ENCODE measurements at places on chromosomes 13 and 19.

GRCh38 chr13:54232700-54233099, 1204.1 kb downstream of the OLFM4 start:
- DNase-seq: no peak

GRCh38 chr19:55484593-55485438, at the start of gene NAT14:
NAT14 (plus strand) TSS chr19:55485188; CDS start chr19:55485709, 521 bp downstream.
- DNase-seq: peak; percentile 86

DNA sequence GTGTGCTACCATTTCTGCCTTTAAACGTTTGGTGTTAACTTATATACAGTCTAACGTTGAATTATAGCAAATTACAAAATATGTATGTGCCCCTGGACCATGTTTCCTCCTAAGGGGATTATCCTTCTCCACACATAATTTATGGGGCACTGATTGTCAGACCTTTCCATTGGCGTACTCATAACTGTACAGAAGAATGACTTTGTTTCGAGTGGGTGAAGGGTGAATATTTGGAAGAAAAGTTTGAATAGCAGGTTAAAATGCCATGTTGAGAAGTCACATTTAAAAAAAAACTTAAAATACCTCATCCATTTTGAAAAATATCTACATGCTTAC, 58.8 kb downstream of the SLC10A2 start:
- DNase-seq: no peak

DNA sequence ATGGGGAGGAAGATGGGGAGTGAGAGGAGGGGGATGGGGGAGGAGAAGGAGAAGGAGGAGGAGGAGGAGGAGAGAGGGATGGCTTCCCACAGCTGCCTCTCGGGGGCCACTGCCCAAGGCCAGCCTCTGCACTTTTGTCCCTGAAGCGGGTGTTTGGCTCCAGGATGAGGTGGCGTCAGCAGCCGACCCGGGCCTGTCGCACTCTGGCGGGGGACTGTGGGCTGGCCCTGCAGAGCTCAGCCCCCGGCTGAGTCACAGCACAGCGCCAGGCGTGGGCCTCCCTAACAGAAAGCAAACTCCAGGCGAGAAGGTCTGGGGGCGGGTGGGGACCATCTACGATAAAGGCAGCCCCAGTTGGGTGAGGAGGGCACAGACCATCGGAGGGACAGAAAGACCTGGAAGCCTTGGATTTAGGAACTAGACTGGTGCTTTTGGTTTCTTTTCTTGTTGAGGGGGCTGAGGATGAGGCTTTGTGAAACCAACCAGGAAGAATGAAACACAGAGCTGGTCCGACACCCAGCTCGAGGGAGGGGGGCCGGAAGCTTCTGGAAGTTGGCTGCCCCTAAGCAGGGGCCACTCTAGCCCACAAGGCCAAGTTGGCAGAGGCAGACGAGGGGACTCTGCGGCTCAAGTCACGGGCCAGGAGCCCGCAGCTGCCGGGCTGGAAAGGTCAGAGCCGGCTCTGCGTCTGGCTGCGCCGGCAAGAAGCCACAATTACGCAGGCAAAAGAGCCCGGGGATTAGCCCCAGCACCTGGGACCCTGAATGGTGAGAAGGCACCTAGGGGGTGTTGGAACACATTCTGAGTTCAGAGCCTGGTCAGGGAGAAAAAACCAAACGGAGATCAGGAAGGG, 18.2 kb downstream of the LSM4 start:
- peak; percentile 87 for DNase-seq

DNA sequence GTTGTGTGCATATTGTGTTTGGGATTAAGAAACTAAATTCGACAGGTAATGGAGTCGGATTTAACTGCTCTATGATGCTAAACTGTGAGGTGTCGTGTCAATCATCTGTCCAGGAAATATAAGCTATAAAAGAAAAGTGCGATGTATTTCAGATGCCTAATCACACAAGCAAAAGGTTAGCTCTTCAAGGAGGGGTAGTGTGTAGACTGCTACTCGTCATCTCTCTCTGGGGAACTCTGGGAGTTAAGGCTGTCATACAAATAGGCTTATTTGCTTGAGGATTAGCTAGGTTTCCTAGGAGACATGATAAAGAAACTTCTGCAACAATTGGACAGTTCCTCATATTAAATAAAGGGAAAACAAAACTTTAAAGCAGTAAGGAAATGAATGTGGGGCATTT, 462.1 kb downstream of the OLFM4 start:
- no peak for DNase-seq

GRCh38 chr13:106382534-106382933, 152.9 kb downstream of the EFNB2 start:
- no peak for DNase-seq

DNA sequence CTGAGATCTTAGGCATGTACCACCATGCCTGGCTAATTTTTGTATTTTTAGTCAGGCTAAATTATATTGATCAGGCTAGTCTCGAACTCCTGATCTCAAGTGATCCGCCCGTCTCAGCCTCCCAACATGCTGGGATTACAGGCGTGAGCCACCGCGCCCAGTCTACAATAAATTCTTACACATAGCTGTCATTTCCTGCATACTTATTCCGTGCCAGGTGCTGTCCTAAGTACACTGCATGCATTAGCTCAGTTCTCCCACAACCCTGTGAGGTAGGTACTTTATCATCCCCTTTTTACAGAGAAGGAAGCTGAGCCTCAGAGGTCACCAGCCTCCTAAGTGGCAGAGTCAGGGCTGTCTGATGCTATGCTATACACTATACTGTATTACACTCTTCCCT, 7.2 kb upstream of the RHPN2 start:
- no peak for DNase-seq

- DNase-seq: no peak
These were observed 1526.9 kb downstream of the EFNB2 start for GRCh38 chr13:105008604-105009003.

GRCh38 chr13:50529154-50529882, 314.2 kb downstream of the DLEU7 start:
- peak; percentile 80 for DNase-seq

- no peak for DNase-seq
These were observed 253.8 kb downstream of the DLEU7 start for GRCh38 chr13:50589651-50590054.

DNA sequence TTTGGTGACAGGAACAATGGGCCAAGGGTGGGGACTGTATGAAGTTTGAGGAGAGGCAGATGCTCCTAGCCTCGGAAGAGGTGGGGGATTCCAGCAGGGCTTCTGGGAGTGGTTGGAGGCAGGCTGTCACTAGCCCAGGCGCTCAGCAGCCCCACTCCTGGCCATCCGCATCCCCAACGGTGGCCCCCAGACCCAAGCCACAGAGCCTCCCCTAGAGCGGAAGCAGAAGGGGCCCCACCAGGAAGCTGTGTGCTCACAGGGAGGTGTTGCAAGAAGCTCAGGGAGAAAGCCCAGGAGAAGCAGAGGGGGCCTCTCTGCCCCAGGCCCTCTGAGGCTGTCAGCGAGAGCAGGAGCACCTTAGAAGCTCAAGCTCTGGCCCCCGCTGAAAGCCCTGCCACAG, 8.3 kb downstream of the PRAM1 start:
- DNase-seq: no peak

DNA sequence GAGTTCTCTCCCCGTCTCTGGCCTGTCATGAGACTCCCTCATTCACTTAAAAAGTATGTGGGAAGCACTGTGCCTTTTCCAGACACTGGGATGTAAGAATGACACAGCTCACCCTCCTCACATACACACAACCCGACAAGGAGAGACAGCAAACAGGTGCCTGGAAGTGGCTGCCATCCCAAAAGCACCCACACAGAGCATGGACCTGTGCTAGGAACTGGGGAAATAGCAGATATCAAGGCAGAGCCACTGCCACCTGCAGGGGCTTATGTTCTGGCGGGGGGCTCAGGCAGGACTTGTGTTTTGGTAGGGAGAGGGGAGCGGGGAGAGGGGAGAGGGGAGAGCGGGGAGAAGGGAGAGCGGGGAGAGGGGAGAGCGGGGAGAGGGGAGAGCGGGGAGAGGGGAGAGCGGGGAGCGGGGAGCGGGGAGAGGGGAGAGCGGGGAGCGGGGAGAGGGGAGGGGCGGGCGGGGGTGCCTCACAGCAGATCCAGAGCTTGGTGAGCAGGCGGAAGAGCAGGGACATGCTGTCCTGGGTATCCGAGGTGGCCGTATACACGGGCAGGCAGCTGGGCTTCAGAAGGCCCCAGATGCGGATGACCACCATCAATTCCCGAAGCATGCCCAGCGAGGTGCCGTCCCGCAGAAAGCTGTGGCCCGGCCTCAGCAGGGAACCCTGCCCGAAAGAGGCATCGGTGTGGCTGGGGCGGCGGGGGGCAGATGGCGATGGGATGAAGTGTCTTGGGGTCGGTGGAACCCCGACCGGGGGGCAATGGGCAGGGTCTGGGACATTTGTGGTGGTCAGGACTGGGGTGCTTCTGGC, 12.2 kb downstream of the CFD start:
- peak; percentile 61 for DNase-seq

DNA sequence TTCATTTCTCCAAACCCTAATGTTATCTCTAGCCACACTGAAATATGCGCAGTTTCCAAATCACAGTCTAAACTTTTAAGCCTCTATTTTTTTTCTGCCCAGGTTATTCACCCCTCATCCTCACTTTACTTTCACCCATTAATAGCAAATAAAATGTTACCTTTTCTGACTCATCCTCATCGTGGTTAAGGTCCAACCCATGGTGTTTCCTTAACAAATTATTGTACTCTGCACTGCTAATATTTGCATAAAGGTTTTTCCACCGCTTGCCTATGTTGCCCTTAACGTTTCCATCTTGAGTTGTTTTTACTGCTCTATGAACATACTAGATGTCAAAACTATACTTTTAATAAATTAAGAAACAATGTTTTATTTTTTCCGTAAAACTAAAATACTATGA, 780.9 kb upstream of the KLHL1 start:
- no peak for DNase-seq

- no peak for DNase-seq
These were observed 190.6 kb upstream of the NBEA start for GRCh38 chr13:34751492-34751891.

DNA sequence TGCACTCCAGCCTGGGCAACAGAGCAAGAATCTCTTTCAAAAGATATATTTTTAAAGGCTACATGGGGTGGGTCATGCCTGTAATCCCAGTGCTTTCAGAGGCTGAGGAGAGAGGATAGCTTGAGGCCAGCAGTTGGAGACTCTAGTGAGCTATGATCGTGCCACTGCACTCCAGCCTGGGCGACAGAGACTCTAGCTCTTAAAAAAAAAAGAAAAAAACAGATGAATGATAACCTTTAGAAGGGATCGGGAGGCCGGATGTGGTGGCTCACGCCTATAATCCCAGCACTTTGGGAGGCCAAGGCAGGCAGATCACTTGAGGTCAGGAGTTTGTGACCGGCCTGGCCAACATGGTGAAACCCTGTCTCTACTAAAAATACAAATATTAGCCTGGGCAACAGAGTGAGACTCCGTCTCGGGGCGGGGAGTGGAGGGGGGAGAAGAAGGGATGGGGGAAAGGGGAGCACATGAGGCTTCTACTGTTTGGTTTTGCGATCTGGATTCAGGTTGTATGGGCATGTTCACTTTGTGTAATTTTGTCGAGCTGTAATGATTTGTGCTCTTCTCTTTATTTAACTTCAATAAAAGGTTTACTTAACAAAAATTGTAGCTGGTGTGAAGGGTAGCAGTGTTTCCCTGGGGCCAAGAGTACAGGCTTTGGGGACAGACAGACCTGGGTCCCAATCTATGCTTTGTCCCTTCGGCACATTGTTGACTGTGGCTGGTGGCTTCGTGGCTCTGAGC, 1.1 kb upstream of the PSMC4 start:
- DNase-seq: no peak

DNA sequence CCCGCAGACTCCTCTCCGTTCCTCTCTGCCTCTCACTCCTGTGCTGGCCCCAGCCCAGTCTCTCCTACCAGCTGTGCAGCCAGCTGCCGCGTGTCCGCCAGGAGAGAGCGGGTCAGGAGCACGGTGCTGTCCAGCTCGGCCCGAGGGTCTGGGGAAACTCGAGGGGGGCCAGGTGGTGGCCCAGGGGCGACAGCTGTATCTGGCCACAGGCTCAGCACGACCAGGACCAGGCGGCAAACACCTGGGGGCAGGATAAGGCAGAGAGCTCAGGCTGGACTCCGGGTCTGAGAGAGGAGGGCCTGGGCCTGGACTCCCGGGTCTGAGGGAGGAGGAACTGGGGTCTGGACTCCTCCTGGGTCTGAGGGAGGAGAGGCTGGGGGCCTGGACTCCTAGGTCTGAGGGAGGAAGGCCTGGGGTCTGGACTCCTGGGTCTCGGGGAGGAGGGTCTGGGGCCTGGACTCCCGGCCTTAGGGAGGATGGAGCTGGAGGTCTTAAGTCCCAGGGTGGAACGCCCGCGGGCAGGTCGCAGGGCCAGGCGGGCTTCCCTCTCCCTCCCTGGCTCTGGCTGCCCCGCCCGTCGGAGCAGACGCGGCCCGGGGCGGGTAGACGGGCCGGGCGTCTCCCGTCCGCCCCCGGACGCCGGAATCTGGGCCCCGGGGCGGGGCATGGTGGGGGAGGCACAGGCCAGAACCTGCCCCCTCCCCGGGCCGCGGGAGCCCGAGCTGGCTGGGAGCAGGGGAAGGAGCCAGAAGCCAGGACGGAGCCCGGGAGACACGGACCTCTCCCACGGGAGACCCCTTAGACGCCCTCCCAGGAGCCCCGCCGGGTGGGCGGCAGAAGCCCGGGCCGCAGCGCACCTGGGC, 1.3 kb downstream of the IL11 start:
- DNase-seq: no peak

GRCh38 chr19:4523306-4524110, 5.2 kb upstream of the PLIN4 start:
- DNase-seq: no peak

Data from ovary (tissue), 10 donors.